Muscle of arm (tissue), 14 donors: ENCODE measurements at places on chromosomes 12 and 14. TPM values are rescaled to one million over a fixed set of nuclear protein-coding genes. Genes with fewer than 3 reads are reported as not detected.
A peak's percentile ranks its signal among the peaks of the same experiment; 100 is the strongest.

- DNase-seq: peak; percentile 43
These were observed at the start of gene CRACR2A for GRCh38 chr12:3752741-3753486. Gene CRACR2A (minus strand): TSS chr12:3753109. CDS start chr12:3696999, 56,110 bp downstream.

DNA sequence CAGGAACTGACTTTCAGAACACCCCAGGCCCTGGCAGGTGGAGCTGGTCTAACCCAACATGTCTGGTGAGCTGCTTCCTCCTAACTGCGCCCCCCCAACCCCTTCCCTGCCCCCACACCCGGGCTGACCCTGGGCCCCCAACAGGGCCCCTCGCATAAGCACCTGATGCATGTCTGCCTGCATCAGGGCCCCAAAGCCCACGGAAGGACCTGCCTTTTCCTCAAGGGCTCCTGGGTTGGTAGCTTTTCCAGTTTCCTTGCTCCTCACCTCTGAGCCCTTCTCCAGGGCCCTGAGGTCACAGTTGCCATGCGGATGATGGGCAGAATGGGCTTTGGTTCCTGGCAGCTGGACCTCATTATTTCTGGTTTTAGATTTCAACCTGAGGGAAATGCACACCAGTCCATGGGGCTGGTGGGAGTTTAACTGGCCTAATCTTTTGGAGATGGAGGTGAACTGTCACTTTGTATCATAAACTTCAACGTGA, 18.5 kb downstream of the TESC start:
- no peak for DNase-seq

DNA sequence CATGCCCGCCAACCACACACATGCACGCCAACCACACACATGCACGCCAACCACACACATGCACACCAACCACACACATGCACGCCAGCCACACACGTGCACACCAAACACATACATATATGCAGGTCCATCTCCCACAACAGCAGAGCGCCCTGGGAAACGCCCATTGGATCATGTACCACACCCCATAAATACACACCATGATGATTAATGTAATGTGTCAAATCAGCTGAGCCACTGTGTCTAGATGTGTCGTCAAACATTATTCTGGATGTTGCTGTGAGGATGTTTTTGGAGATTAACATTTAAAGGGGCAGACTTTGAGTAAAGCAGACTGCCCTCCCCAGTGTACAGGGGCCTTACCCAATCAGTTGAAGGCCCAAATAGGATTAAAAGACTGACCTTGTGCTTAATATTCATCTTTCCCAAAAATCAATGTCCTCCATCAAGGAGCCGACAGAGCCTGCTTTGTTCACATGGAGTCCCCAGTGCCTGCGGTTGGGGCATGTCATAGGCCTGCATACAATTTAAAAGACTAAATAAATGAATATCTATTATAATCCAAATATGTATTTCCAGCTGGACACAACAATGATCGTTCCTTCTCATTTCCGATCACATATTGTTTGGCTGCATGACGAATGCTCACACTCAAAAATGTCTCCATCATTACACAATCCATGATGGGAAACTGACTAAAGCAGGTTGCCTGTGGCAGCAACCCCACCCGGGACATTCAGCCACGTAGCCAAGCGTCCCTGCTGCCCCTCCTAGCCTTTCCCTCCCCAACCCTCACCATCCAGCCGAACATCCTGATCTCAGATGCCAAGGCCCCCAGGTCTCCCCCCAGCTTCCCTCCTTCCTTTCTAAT, 23.2 kb upstream of the BDKRB2 start:
- DNase-seq: no peak

Gene FSCB
- not detected for polyA plus RNA-seq

Gene INHBC
- polyA plus RNA-seq: not detected

DNA sequence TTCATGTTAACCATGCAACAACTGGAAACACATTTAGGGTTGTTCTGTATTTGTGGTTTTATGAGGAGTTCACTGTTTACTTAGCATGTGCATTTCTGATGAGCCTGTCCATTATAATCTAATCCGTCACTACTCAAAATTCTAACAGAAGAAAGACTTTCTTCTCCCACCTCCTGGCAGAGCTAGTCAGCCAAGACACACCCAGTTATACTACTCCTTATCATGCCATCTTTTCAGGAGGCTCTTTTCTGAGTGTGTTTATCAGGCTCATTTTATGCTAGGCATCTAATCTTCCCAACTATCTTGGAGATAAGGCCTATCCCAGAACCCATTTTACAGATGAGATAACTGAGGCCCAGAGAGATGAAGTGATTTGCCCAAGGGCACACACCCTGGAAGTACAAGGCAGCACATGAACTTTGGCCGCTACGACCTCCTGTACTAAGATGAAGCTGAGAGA, 10.4 kb upstream of the MED13L start:
- no peak for DNase-seq

GRCh38 chr12:79689061-79689476, 1.7 kb downstream of the PAWR start:
- DNase-seq: no peak

Gene L3HYPDH
- polyA plus RNA-seq: 32.7 TPM

Gene PRPF39
- 110 TPM for polyA plus RNA-seq

Gene PRB2
- not detected for polyA plus RNA-seq

Gene MEG3
- polyA plus RNA-seq: 5,017 TPM

GRCh38 chr12:44403185-44403584, 472.9 kb downstream of the NELL2 start:
- DNase-seq: no peak

- DNase-seq: no peak
These were observed 107.8 kb downstream of the DUSP6 start for GRCh38 chr12:89244536-89244935.

GRCh38 chr14:104931304-104931770, 6.7 kb downstream of the PLD4 start:
- no peak for DNase-seq

DNA sequence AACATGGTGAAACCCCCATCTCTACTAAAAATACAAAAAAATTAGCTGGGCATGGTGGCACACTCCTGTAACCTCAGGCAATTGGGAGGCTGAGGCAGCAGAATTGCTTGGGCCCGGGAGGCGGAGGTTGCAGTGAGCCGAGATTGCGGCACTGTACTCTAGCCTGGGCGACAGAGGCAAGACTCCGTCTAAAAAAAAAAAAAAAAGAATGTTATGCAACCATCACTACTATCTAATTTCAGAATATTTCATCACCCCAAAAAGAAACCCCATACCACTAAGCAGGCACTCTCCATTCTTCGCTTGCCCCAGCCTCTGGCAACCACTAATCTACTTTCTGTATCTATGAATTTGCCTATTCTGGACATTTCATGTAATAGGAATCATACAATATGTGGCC, 68.8 kb upstream of the AMN start:
- DNase-seq: no peak

DNA sequence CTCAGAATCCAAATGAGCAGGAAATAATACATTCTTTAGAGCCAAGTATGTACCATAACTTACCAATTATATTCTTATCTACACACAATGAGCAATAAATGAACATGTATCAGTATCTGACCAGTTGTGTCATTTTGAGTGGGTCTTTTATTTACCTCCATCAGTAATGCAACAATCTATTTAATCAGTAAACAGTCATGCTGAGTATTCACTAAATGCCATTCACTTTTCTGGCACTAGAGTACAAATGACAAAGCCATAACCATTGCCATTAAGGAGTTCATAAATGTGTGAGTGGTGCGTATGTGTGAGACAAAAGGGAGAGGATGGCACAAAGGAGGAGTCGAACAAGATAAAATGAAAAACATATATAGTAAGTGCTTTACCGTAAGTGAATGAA, 1.5 kb upstream of the STRAP start:
- no peak for DNase-seq

- DNase-seq: no peak
These were observed 4.4 kb upstream of the TDRD9 start for GRCh38 chr14:103923863-103924262.

GRCh38 chr12:112489456-112489855, 70.7 kb downstream of the PTPN11 start:
- DNase-seq: no peak

DNA sequence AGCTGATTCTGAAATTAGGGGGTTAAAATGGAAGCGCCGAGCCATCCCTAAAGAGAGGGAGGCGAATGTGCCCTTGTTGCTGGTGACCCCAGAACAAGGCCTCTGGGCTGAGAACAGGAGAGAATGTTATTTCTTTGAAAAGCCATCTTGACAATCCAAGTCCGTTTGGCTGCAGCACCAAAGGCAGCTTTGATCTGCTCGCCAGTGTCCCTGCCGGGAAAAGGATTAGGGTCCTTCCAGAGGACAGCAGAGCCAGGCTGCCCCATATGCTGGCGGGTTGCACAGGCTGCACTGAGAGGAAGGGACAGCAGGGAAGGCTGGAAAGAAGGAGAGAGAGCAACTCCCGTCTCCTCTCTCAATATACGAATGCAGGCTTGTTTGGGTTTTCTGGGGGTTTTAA, 141.7 kb downstream of the TMEM132C start:
- DNase-seq: no peak

Gene CYP46A1
- 5.6 TPM for polyA plus RNA-seq
